ENCODE measurements at places on chromosomes 4 and X. TPM values are rescaled to one million over a fixed set of nuclear protein-coding genes. Genes with fewer than 3 reads are reported as not detected.
A peak's percentile ranks its signal among the peaks of the same experiment; 100 is the strongest.

BEX1 gene
- 0.29 TPM for total RNA-seq

NAP1L2 gene
- 1.9 TPM for total RNA-seq

PCDH10 gene
- not detected for total RNA-seq

GYG2 gene
- total RNA-seq: not detected

GPR82 gene
- total RNA-seq: 0.19 TPM

CPZ gene
- not detected for total RNA-seq

BTC gene
- not detected for total RNA-seq

PF4V1 gene
- not detected for total RNA-seq

- H3K27ac ChIP-seq: no peak overlapping the region
- no peaks in the 10 kb centered on the region for H3K4me1 ChIP-seq
- H3K27me3 ChIP-seq: no peaks in the 10 kb centered on the region
- no peaks in the 10 kb centered on the region for H3K36me3 ChIP-seq
- H3K4me3 ChIP-seq: no peak overlapping the region
These were observed 200.2 kb downstream of the ADGRA3 start for GRCh38 chr4:22315628-22316027.

- no peaks in the 10 kb centered on the region for H3K4me1 ChIP-seq
- H3K27ac ChIP-seq: no peak overlapping the region
- DNase-seq: no peak
- H3K27me3 ChIP-seq: peaks cover 6% of the 10 kb centered on the region
- no peak overlapping the region for H3K4me3 ChIP-seq
These were observed 15.7 kb downstream of the ZXDB start for GRCh38 chrX:57607295-57608187.

DNA sequence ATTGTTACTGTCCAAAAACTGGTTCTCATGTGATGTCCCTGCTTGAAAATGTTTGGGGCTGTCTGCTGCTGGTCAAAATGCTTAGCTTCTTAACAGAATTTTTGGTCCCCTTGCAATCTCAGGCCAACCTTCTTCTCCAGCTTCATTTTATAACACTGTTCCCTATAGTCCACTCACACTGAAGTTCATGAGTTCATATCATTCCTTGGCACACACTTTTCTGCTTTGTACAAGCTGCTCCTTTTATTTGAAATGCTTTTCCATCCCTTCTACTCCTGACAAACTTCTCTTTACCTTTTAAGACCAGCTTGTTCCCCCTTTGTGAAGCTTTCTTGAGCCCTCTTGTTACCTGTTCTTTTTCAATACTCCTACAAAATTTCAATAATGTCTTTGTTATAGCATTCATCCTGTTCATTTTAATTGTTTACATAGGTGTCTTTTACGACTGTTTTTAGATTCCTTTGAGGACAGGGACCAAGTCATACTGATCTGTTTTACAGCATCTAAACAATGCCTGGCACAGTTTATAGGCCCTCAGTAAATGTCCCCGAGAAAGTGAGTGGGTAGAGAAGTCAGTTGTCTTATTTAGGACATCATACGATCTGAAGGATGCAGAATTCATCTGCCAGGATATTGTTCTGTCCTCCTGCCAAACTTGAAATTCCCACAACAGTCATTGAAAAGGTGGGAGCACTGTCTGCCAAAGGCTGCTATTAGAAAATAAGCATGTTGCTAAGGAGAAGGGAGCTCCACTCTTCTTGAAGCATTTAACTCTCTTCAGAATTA lies 134.4 kb upstream of the BMPR1B start:
- H3K27ac ChIP-seq: peak overlapping the region; percentile 24
- DNase-seq: no peak
- no peaks in the 10 kb centered on the region for H3K27me3 ChIP-seq
- H3K36me3 ChIP-seq: no peaks in the 10 kb centered on the region

GRCh38 chr4:20809812-20810211 lies 109.6 kb downstream of the PACRGL start:
- DNase-seq: no peak
- no peak overlapping the region for H3K4me3 ChIP-seq
- no peaks in the 10 kb centered on the region for H3K36me3 ChIP-seq
- no peaks in the 10 kb centered on the region for H3K4me1 ChIP-seq

DNA sequence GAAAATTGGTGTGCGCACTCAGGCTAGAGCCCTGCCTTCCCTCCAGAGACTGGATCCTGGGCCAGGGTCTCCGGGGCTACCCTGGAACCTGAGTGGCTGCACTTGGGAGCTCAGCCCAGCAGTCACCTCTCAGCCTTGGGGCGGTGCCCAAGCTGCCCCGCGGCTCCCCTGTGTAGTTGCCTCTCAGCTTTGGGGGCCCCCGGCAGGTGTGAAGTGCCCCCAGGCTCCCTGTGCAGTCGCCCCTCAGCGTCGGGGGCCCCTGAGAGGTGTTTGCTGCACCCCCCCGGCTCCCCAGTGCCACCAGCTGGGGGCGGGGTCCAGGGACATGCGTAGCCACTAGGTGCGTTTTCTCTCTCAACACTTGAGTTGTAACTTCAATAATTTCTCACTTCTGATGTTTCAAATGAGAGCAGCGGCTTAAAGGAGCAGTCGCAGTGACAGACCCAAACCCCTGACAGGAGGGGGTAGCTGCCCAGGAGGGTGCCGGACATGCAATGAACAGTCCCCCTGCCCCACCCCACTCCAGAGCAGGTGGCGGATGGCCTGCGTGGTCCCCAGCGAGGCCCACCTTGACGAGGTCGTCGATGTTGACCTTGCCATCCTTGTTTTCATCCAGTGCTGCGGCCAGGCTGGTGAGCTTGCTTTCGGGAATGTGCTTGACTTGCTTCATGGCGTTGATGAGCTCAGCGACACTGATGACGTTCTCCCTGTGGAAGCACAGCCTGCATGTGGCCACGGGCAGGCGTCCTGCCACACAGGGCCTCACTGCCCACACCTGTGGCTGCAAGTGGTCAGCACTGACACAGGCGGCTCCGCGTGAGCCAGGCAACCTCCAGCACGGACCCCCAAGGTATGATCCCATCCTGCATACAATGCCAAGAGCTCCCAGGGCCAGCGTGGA lies 22.3 kb downstream of the FGFR3 start:
- H3K27ac ChIP-seq: no peak overlapping the region
- H3K4me1 ChIP-seq: no peaks in the 10 kb centered on the region
- H3K27me3 ChIP-seq: no peaks in the 10 kb centered on the region
- DNase-seq: no peak
- H3K36me3 ChIP-seq: peaks cover 1% of the 10 kb centered on the region

DNA sequence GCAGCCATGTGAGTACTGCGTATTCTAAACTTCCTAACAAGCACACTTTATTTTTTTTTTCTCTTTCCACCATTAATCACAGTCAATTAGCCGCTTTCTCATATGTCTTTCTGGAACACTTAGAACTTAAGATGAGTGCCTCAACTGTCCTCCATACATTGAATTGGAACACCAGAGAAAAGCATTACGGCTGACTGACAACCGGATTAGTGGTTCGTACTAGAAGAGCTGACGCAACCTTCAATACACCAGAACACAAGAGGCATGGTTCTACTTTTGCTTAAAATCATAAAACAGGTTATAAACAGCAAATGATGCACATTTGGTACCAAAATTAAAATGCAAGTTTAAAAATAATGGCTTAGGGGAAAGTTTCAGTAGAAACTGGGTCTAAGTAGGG lies 3.3 kb downstream of the TMEM47 start:
- no peak for DNase-seq
- H3K36me3 ChIP-seq: peaks cover 10% of the 10 kb centered on the region
- no peaks in the 10 kb centered on the region for H3K4me1 ChIP-seq

DNA sequence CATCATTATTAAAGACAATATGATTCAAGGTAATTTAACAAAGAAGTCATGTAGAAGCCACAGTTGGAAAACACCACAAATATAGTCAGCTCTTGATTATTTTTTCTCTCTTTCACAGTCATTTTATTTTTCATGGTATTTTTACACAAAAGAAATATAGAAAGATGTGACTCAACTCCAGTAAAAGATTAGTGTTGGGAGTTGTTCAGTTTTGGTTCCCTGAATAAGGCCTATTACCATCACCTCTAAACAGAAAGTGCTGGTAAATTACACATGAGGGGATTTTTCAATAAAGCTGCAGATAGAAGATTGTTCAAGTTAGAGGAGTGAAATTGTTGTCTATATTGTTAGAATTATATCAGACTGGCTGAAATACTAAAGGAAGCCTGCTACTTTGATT lies 107.0 kb downstream of the DDIT4L start:
- H3K27ac ChIP-seq: peak overlapping the region; percentile 68
- H3K27me3 ChIP-seq: no peaks in the 10 kb centered on the region
- peak overlapping the region; percentile 63 for H3K4me3 ChIP-seq
- H3K36me3 ChIP-seq: peaks cover 7% of the 10 kb centered on the region
- no peak for DNase-seq

DNA sequence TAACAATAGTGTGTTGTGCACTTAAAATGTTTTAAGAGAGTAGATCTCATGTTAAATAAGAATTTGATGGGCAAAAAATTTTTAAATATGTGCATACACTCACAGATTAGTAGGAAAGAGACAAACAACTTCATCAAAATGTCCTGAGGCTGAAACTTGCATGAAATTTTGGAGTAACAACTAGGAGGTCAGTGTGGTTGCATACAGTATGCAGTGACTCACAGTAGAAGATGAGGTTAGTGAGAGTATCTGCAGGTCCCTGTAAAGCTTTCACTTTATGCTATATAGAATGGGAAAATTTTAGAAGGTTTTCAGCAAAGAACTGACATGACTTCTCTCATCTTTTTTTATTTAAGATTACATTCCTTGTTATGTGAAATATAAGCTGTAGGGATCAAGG lies 453.1 kb upstream of the KLHL4 start:
- no peak overlapping the region for H3K4me3 ChIP-seq
- H3K4me1 ChIP-seq: no peaks in the 10 kb centered on the region
- peaks cover 9% of the 10 kb centered on the region for H3K27me3 ChIP-seq
- no peak for DNase-seq
- no peaks in the 10 kb centered on the region for H3K36me3 ChIP-seq

All from activated T-cell treated with anti-CD3 and anti-CD28 coated beads, Interleukin-2, amount 50 U/mL, for 72 hours (primary cell).